ENCODE measurements at places on chromosomes 1 and 21.

DNA sequence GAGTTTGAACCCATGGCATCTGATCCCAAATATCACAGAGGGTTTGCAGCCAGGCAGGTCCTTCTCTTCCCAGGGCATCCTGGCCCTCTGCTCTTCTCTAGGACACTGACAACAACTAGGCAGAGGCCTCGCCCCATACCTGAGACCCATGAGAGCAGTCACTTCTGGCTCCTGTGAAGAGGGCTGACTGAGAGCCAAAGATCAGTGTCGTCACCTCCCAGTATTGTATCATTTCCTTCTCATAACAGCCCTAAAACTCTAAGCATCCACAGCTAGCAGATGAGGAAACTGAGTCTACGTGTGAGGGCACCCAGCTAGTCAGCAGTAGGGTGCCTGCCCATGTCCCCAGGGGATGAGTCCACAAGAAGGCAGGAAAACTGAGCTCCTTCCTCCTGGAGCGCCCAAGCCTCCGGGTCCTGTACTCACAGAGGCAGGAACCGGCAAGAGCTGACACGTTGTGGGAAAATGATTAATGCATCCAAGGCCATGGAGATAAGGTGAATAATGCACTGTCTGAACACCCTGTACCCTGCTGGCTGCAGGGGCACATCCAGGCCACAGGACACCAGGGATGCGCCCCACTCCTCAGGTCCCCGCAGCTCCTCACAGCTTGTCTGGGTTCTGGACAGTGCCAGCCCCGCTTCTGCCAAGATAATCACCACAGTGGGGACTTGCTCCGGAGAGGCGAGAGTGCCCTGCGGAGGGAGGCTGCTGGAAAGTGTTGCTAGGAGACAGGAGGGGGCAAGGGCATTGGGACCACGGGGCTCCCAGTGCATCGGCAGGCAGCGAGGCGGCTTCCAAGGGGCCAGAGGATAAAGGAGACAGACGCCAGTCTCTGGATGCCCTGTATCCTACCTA, 340.0 kb downstream of the NPHP4 start:
- no peak for DNase-seq

DNA sequence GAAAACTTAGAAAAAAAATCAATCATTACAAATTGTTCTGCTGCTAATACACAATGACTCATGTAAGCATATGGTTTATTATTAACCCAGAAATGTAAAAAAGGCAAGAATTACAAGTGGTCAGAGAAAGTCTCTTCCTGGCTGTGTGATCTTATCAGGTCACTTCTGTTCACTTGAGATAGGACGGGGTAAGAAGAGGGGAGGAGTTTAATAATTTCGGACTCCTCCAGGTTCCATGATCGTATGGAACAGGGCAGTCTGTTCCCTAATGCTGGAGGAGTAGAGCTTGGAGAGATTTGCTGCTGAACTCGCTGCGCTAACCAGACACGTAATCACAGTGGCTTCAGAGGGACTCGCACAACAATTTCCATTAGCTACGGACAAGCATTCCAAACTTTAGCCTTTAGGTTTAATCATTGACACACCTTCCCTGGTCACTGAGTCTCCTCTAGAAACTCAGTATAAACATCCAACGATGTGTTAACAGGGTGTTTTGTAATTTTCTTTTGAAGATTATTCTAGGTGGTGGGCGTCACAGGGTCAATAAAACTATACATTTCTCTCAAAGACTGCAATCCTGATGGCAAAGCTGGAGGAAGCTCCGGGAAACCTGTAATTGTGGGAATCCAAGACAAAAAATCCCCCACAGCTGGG, 1.3 kb downstream of the CRYZ start:
- no peak for DNase-seq

DNA sequence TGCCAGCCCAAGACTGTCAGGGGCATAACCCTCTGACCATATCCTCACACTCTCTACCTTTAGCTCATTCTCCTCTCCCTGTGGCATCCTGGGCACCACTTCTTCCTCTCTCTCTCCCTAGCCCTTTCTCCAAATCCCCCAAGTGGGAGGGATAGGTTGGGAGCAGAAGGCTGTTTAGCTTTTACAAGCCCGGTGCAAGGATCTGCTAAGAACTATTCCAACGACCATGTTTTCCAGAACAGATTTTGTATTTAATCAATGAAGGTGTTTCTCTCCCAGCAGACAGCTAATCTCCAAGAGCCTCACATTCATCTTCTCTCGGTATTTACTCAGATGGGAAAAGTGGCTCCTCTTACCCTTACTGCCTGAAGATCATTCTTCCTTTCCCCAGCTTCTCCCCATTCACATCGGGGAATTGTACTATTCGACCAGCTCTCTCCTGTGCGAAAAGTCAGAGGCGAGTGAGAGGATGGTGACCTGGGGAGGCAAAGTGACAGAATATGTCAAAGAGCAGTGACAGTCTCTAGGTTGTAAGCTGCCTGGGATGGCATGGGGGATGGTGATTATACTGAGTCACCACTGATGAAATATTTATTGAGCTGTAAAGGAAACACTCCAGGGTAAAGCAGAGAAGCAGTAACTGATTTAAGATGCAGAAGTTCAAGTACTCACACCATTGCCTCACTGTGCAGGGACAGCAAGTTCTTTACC, 47.0 kb upstream of the RBM15 start:
- no peak for DNase-seq

- no peak for DNase-seq
Measured at GRCh38 chr1:3423245-3423829, 31.1 kb upstream of the ARHGEF16 start.

- DNase-seq = no peak
Measured at GRCh38 chr21:45920824-45921600, 60.6 kb upstream of the COL6A1 start.

- DNase-seq = no peak
Measured at GRCh38 chr1:63634471-63634870, 41.3 kb downstream of the PGM1 start.

DNA sequence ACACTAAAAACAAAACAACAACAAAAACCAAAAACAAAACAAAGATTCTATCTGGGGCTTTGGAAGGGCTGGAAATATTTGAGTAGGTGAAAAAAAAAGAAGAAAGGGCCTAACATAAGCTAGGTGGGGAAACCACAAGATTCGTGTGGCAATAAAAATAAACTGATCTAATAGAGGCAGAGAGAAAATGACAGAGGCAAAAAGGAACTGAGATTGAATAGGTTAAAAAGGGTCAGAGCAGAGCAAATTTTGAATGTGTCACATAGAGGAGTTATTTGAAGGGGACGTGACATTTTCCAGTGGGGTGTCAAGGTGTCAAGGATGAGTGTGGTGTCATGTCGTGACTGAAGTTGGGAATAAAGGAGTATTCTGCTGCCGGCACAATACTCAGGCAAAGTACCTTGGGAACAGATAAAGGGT, 65.2 kb upstream of the RALGPS2 start:
- no peak for DNase-seq

All from C1 segment of cervical spinal cord (tissue), 14 donors.